ENCODE measurements at places on chromosomes 5 and 9.

GRCh38 chr5:68435611-68436010 is 220.1 kb downstream of the PIK3R1 start:
- DNase-seq = no peak

- no peak for DNase-seq
Measured at GRCh38 chr5:150780816-150781221, 2.3 kb downstream of the SMIM3 start.

DNA sequence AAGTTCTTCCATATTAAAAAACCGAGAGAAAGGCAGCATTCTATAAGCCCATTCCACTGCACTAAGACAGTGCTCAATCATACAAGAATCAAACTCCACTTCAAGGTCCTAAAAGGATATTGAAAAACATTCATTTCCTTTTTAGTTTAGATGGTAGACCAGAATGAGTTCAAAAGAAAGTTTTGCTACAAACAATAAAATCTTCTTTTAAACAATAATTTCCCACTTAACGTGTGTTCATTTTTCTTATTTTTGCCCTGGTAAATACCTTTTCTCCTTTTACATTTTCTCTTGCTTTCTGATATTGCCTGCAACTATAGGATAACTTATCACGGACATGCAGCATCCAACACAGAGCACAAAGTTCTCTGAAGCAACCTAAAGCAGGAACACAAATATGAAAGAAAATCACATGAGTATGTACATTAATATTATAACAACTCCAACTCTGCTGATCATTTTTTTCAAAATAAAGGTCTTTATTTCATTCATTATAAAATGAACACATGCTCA is 61.7 kb downstream of the CPLANE1 start:
- DNase-seq = no peak

GRCh38 chr9:95213117-95213516 is 104.4 kb downstream of the FANCC start:
- no peak for DNase-seq

DNA sequence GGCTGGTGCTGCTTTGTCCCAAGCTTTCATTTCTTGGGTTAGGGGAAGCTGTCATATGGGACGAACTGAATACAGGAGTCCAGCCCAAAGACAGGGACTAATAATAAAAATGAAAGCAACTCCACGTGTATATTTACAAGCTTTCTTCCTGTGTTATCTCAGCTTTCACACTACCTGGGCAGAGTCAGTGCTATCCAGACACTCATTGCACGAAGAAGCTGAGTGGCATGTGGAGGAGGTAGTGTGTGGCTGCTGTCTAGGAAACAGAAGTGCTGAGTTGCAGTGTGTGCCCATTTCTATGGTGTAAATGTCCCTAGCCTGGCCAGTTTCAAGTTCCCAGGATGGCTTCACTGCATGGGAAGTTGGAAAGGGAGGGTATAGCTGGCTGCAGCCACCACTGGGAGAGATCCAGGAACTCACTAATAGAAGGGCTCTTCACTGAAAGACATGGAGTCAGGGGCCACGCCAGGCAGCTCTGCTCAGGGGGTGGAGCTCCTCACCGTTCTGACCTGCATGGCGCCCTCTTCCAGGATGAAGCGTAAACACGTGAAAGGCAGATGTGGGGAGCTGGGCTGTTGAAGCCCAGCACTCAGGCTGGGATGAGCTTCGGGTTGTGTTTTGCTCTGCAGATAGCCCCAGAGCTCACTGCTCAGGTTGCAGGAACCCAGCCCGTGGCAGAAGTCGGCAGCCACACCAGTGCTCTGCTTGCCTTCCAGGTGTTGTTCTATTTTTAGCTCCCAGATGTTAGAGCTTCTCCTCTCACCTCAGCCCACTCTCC is 116.9 kb downstream of the IRX2 start:
- DNase-seq = no peak

DNA sequence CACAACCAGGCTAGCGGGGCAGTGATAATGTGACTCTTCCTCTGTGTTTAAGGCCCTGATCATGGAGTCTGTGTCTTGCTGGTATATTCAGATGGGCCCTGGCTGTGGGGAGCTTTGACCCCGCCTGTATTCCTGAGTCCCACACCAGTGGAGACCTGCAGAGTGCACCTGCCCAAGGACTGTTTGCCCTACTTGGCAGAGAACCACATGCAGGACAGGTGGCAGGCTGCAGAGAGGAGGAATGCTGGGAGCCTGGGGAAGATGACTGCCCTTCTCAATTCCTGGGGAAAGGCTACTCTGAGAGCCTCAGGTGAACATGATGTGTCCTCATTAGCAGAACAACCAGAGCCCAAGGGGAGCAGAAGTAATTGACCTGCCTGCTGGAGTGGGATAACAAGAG is 36.2 kb downstream of the IARS1 start:
- DNase-seq = no peak

DNA sequence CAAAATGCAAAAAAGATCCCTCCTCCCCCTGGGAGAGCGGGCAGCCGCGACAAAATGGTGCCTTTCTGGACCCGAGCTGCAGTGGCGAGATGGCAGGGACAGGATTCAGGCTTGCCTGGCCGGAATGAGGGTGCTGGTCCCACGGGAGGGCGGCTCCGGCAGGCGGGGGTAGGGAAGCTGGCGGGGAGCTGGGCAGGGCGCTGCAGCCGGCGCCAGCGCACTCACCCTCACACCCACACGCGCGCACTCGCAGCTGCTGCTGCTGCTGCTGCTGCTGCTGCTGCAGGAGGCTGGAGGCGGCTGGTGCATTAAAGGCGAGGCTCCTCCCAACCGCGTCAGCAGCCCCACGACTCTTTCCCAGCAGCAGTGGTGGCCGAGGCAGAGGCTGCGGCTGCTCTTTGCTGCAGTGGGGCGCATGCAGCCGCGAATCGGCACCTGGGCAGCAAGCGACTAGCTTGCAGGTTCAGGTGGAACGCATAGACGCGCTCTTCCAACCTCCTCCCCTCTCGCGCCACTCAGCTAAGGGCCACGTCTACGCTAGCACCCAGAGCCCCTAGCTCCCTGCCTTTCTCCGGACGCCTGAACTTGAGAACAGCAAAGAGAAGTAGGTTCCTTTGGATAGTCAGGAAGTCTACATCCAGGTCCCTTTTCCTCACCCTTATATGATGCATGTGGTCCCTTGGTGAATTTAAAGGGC is at the start of gene PPP2R2B:
Gene PPP2R2B, minus strand, starts transcription at position 282 of the 697 bp plus-strand sequence.
- DNase-seq = no peak

DNA sequence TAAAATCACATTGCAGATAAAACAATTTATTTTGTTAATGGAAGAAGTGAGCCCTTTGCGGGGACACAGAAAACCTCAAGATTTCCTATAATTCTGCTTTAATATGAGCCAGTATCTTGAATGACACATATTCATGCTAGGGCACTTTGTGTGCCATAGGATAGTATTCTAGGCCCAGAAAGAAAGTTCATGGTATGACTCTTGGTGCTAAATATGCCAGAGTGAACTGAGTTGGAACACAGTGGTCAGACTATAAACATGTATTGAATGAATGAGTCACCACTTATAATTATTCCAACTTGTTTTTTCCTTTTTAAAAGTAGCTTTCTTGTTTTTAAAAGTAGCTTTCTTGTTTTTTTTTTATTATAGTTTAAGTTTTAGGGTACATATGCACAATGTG is 46.0 kb downstream of the ADAMTS19 start:
- no peak for DNase-seq

Measured in activated T-cell treated with anti-CD3 and anti-CD28 coated beads for 1 hour (primary cell).